Renal pelvis (tissue), 12 donors: ENCODE measurements at places on chromosomes 6 and 20. TPM values are rescaled to one million over a fixed set of nuclear protein-coding genes. Genes with fewer than 3 reads are reported as not detected.

DNA sequence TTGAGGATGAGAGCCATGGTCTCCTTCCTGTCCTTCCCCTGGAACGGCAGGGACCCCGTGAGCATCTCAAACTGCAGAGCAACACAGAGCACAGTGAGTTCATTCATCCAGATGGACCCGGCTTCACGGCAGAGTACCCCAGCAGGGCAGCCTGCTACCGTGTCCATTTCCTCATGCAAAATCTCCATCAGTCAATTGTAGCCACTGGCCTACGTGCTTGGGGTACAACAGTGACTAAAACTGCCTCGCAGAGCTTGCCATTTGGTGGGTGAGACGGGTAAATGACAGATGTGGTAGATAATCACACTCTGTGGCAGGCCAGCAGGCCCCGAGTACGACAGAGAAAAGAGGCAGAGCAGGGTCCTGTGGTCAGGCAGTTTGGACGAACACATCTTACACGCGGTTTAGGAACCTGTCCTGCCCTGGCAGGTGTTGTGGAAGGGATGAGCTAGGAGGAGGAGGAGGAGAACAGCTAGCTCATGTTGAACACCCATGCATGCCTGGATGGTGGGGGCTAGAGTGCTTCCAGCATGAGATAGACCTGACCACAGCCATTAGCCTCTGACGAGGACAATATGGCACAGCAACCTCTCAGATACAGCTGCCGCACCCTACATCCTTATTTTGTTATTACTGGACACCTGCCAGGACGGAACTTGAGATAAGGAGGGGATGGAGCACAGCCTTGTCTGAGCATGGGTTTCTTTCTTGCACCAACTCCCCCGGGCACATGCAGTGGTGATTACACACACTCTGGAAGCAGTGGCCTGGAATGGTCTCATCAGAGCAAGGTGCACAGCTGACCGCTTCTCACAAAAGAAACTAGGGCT, 95.6 kb downstream of the RAMACL start:
- peak; percentile 89 for DNase-seq

- DNase-seq = no peak
These were observed 74.9 kb upstream of the SLCO4A1 start for GRCh38 chr20:62567246-62568044.

DNA sequence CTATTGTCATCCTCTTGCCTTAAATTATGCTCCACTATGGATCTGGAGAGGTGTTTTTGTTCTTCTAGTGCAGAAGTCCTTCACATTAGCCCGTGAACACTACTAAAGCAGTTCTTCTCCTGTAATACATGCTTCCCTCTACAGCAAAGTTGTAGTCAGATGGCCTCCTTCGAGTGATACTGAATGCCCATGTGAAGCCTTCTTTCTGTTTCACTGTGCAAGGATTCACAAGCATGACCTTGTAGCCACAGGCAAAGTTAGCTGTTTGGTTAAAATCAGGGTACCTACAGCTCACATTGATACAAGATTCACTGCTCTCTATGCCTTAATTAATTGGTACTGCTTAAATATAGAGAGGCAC, 47.6 kb downstream of the ARHGAP18 start:
- DNase-seq = no peak

DNA sequence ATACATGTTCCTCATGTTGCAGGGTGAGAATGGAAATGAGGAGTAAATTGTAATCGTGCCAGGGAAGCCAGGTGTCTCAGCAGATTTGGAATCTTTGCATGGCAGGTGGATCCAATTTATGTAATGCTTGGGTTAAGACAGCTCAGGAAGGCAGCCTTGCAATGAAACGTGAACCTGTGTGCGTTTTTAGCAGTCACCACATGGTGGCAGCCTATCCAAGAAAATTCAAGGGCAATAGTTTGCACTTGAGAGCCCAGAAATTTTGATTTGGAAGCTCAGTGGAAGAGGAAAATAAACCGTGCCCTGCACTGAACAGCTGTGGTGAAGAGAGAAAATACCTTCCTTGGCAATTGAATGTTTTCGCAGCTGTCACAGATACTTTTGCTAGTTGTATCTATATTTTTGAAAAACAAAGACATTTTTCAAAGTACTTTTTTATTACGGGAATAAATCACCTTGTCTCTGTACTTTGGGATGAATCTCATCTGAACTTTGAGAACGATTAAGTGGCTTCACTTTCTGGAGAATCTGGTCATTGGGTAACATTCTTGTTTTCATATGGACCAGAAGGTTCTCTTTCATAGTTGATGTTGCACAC, 26.5 kb downstream of the MTHFD1L start:
- peak; percentile 85 for DNase-seq

DNA sequence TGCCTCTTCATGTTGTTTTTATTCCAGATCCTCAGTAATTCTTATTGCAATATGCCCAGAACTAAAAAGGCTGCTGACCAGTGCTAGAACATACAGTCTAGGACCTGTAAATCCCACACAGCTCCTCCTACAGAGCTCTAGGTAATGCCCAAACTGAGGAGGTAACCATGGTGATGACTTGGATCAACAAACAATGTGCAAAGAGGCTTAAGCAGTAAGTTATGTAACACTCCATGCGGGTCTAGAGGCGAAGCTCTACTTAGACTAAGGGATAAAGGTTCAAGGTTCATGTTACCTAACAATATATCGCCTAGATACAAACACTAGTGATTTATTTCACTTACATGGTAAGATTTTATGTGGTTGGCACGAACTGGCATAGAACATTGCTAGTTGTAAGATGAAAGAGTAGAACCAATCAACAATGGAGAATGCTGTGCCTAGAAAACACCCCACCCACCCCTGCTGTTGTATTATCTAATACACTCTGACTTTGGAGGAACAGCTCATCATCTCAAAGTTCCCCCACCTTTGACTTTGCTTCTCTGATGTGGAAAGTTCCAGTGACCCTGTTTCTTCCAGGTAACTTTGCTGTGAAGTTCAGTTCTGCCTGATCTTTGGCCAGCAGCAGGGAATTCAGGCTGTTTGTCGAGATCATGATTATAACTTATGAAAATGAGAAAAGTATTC, 242.4 kb downstream of the ALDH8A1 start:
- DNase-seq = no peak

DNA sequence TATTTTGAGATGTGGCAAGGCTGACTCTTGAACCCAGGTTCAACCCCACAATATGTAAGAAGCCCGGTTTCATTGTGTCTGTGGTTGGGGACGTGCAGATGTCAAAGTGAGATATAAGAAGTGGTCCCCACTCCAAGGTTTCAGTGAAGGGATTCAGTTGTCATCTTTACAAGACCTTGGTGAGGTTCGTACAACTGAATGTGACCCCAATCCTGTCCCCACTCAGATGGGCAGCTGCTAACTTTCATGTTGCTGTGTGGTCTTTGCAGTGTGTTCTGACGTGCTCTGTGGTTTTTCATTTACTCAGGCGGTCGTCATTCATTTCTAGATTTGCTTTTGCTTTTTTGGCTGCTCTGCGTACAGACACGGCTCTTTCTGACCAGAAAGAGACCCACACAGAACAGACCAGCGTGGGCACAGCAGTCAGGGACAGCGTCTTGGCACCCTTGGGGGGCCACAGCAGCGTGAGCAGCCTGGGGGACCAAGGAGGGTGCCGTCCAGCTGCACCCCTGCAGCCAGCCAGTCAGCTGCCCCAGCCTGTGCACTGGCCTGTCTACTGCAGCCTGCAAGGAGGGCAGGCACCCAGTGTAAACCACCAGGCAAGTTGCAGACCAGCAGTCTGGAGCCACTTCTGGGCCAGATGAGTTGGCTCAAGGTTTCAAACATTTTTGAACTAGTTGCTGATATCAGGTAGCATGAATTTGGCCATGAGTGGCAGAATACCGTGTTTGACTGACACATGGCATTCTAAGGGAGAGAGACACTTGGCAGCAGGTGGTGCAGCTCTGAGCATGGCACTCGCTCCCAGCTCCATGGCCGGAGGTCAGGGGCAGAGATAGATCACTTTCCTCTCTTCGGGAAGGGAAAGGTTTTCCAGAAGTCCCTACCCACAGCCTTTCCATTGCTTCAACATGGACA, 49.4 kb upstream of the IRF4 start:
- no peak for DNase-seq

DNA sequence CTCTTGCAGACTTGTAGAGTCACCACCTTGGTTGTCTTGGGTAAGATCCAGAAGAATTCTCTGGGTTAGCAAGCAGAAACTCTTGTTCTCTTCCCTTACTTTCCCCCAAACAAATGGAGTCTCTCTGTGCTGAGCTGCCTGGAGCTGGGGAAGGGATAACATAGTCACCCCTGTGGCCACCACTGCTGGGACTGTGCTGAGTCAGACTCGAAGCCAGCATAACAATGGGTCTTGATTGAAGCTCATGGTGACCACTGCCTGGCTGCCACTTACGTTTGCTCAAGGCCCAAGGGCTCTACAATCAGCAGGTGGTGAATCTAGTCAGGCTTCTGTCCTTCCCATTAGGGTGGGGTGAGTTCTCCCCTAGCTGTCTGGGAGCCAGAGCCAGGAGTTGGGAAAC, 15.4 kb upstream of the ERVFRD-1 start:
- no peak for DNase-seq

GRCh38 chr6:168303982-168304751, 15.4 kb downstream of the DACT2 start:
- no peak for DNase-seq

DNA sequence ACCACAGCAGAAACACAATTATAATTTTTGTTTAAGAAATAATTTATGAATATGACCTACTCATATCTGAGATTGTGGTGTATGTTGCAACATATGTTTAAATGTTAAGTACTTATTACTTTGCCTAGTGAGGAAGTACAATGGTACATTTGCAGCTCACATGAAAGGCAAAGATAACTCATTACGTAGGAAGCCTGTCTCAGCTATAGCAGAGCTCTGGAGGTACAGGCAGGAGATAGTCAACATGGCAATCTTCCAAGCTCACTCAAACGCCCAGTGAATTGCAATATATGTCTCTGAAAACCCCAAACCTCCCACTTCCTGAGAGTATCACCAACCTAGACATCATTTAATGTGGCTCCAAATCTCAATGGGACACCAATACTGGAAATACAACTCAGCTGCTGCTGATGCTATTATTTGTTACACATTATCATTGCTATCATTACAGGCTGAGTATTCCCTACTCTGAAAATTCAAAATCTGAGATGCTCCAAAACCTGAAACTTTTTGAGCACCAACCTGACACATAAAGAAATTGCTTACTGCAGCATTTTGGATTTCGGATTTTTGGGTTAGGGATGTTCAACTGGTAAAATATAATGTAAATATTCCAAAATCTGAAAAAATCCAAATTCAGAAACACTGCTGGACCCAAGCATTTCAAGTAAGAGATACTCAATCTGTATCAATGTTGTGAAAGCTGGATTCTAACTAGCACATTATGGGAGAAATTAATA, 25.1 kb upstream of the GSTA4 start:
- no peak for DNase-seq

GRCh38 chr20:52060794-52061714, 130.5 kb downstream of the ZFP64 start:
- DNase-seq = peak; percentile 60

GRCh38 chr6:13836170-13836569, 21.8 kb upstream of the MCUR1 start:
- no peak for DNase-seq

GRCh38 chr6:106975738-106976064, 1.2 kb upstream of the CD24 start:
- DNase-seq = peak; percentile 52

GRCh38 chr20:45997187-45997586, 11.5 kb upstream of the MMP9 start:
- no peak for DNase-seq

- no peak for DNase-seq
These were observed 422.6 kb downstream of the QKI start for GRCh38 chr6:163836876-163837690.

GRCh38 chr6:17600527-17601385, 654 bp downstream of the FAM8A1 start:
- DNase-seq = peak; percentile 42

- no peak for DNase-seq
These were observed 4.6 kb downstream of the ZNF184 start for GRCh38 chr6:27468334-27468733.

The GMPR gene
- 9.8 TPM for polyA plus RNA-seq

The MEP1A gene
- polyA plus RNA-seq = not detected

The BPI gene
- polyA plus RNA-seq = 1.5 TPM

The E2F1 gene
- polyA plus RNA-seq = 14.6 TPM

The ZNF391 gene
- polyA plus RNA-seq = 12.6 TPM

The CAGE1 gene
- 0.06 TPM for polyA plus RNA-seq

The ELOVL2 gene
- 9.8 TPM for polyA plus RNA-seq
